HL-60 (cell line): ENCODE measurements at places on chromosomes 1 and 21.

DNA sequence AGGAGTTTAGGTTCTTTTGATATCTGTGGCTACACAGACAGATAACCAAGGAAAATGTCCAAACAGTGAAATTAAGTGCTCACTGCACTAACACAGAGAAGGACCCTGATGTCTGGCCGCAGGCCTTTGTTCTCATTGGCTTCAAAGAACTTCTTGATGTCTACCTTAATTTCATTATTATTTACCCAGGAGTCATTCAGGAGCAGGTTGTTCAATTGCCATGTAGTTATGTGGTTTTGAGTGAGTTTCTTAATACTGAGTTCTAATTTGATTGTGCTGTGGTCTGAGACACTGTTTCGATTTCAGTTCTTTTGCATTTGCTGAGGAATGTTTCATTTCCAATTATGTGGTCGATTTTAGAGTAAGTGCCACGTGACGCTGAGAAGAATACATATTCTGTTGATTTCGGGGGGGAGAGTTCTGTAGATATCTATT is 15.2 kb upstream of the LGALS8 start:
- no peak for DNase-seq

- DNase-seq = peak; percentile 49
Observed at GRCh38 chr1:114126261-114127095, 27.2 kb downstream of the SYT6 start.

- DNase-seq = no peak
Observed at GRCh38 chr1:214435867-214436266, 115.5 kb downstream of the PTPN14 start.

DNA sequence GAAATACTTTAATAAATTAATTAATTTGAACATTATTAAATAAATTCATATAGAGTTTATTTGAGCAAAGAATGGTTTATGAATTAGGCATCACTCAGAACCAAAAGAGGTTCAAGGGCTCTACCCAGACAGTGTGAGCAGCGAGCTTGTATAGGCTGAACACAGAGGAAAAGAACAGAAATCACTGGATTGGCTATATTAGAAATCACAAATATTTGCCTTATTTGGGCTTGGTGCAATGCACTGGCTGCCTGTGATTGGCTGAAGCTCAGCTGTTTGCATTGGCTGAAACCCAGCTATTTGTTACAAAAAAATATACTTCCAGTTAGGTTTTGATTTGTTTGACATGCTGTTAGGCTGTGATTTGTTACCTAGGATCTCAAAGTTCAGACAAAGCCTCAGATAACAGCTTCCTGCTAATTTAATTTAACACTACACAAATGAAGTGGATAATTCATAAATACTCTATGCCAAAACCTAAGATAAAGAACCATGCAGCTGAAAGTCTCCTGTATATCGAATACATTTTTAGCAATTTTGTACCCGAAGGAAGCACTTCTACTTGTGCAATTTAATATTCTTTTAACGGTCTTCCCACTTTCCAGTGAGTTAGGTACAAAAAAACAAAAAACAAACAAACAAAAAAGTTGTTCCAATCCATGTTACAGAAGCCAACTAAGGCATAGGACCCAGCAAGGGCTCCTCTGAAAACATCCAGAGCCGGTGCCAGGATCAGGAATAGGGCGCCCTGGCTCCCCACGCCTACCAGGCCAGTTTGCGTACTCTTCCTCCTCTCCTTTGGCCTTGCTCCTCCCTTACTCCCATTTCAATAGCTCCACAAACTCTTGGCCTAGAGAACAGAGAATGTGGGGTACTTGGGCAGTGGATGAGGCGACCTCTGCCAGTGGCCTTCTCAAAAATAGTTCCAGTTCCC is 179.1 kb downstream of the DUSP10 start:
- no peak for DNase-seq

DNA sequence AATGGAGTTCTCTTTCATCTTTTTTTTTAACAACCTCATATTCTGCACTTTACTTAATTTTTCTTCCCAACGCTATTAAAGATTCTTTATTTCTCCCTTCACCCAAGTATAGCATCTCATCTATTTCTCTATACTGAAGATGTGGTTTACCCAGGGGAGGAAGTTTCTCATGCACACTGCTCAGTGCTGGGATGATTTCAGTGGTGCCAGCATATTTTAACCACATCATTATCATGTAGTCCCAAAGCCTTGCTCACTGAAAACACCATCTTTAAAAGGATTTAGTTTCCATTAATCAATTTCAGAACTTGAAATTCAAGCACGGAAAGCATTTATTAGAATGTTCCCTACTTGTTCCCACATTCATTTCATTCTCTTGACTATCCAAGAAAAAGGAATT is 725.7 kb downstream of the USP25 start:
- no peak for DNase-seq

GRCh38 chr1:16266411-16267118 is 29.6 kb upstream of the CPLANE2 start:
- no peak for DNase-seq

- no peak for DNase-seq
Observed at GRCh38 chr1:95380909-95381308, 146.9 kb downstream of the RWDD3 start.

DNA sequence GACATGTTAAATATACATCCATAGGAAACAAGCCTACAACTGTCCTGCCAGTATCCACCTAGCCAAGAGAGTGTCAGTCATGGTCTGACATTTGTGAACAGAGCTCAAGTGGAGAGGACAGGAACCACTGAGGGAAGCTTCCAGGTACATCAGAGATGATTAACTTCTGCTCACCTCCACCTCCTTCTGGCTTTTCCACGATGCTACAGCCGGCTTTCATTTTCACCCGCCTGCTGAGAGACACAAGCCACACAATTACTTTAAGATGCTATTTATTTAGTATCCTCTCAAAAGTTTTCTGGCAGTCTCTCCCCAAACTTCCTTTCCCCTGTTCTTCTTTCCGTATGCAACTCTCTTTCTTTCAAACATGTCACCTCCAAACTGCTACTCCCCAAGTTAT is 2.1 kb downstream of the ETV3 start:
- DNase-seq = no peak

DNA sequence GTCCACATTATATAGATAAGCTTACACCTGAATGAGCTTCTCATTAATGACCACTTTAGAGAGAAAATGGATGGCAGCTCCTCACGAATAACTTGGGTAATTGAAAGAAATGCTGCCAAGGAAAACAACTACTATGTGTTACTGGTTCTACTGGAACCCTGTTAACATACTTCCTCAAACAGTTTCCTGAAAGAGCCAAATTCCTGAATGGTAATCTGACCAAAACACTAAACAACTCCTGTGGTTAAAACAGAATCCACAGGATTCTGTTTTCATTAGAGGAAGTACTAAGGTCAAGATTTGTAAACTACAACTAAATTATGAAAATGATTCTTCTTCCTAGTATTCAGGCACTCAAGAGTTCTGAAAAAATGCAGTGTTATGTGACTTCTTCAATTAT is 107.2 kb downstream of the DNM3 start:
- no peak for DNase-seq
